Bronchial smooth muscle cell (primary cell): ENCODE measurements at places on chromosomes 7 and 10. TPM values are rescaled to one million over a fixed set of nuclear protein-coding genes. Genes with fewer than 3 reads are reported as not detected.

The CARD11 gene
- under 0.01 TPM in 1 of 2 replicates, not detected in the other for total RNA-seq

The MSMB gene
- not detected in 2 replicates for total RNA-seq

The CALHM1 gene
- not detected in 2 replicates for total RNA-seq

The HELLS gene
- total RNA-seq: 4.6 and 7.7 TPM in 2 replicates

The CYP3A5 gene
- total RNA-seq: 3.1 and 3.9 TPM in 2 replicates

The CPA2 gene
- total RNA-seq: under 0.01 TPM in 1 of 2 replicates, not detected in the other

The CALY gene
- total RNA-seq: 0.16 TPM in 1 of 2 replicates, not detected in the other

The MMRN2 gene
- 1.5 and 4.6 TPM in 2 replicates for total RNA-seq

The CCDC71L gene
- 7.6 and 13.7 TPM in 2 replicates for total RNA-seq

The NKX6-2 gene
- not detected in 2 replicates for total RNA-seq

The SLC13A1 gene
- total RNA-seq: not detected in 2 replicates

The CAV2 gene
- total RNA-seq: 35.8 and 61.7 TPM in 2 replicates

The LDB3 gene
- under 0.01 and 0.09 TPM in 2 replicates for total RNA-seq

The SRRM3 gene
- 0.79 and 0.94 TPM in 2 replicates for total RNA-seq

The ZNF365 gene
- total RNA-seq: 0.94 and 2.8 TPM in 2 replicates

The AKR1D1 gene
- total RNA-seq: not detected in 2 replicates

The ARL3 gene
- 8.4 and 9.5 TPM in 2 replicates for total RNA-seq

The NCF1 gene
- under 0.01 TPM in 1 of 2 replicates, not detected in the other for total RNA-seq

The C10orf53 gene
- not detected in 2 replicates for total RNA-seq

The RSPH10B2 gene
- total RNA-seq: 0.32 and 1.0 TPM in 2 replicates
